LNCaP clone FGC (cell line): ENCODE measurements at places on chromosomes 2 and 18.
A peak's percentile ranks its signal among the peaks of the same experiment; 100 is the strongest.

- DNase-seq: no peak
These were observed 5.1 kb downstream of the FER1L5 start for GRCh38 chr2:96647681-96648080.

GRCh38 chr18:65721619-65722018 lies 29.2 kb upstream of the CDH7 start:
- DNase-seq: no peak

GRCh38 chr2:44930274-44931197 lies 11.0 kb upstream of the SIX3 start:
- no peak for DNase-seq

- DNase-seq: no peak
These were observed 80.3 kb upstream of the HAAO start for GRCh38 chr2:42872721-42873120.

GRCh38 chr2:119119999-119120756 lies 38.4 kb downstream of the C1QL2 start:
- no peak for DNase-seq

- DNase-seq: no peak
These were observed 299.5 kb downstream of the GBX2 start for GRCh38 chr2:235868645-235869044.

DNA sequence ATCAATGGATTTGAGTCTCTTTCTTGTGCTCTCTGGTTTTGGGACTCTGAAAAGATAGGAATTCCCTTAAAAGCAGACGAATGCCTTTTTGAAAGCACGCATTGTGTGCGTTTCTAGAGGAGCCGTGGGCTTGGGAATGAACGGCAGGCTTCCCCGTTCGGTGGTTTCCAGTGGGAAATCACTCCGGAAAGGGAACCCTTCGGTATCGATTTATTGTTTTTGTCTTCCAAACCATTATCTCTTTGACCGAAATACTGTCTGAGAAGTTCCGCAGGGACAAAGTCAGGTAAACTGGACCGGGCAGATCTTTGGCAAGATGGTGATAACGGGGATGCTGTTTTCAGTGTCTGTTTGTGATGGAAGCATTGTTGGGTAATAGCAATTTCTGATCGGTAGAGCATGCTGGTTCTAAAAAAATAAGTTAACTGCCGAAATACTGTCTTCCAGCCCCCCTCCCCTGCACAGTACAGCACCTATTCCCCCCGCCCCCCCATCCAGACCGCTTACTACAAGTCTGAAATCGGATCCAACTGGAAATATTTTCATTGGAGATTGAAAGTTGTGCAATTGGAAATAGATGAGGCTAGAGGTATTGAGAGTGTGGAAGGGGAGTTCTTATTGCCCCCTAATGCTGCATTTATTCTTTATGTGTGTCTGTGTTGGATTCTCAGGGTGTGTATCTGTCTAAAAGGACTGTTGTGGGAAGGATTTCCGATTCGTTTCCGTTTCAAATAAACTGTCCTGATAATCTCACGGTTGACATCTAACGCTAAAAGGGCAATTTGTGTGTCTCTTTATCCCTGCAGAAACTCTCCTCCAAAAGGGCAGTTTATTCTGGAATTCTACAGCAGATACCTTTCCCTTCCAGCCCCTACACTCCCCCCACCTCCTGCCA lies 635 bp downstream of the SETBP1 start:
- DNase-seq: no peak

- no peak for DNase-seq
These were observed 82.0 kb downstream of the DNMT3A start for GRCh38 chr2:25259737-25260124.

GRCh38 chr2:58122540-58122939 lies 75.9 kb downstream of the VRK2 start:
- no peak for DNase-seq

DNA sequence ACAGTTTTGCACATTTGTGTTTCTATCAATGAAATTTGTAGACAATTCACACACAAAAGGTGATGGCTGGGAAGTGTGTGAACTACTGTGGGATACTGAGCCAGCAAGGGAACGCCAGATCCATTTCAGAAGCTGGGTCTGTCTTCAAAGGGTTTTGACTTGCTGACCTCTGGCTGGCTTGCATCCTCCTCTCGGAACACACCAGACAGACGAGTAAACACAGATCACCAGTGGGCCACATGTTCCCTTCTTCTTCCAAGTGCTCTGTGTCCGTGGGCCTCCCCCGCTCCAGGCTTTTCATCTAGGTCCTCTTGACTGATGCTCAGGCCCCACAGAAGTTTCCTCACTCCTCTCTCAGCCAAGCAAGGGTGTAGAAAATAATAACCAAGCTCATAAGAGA lies 122.2 kb upstream of the OSR1 start:
- DNase-seq: no peak

DNA sequence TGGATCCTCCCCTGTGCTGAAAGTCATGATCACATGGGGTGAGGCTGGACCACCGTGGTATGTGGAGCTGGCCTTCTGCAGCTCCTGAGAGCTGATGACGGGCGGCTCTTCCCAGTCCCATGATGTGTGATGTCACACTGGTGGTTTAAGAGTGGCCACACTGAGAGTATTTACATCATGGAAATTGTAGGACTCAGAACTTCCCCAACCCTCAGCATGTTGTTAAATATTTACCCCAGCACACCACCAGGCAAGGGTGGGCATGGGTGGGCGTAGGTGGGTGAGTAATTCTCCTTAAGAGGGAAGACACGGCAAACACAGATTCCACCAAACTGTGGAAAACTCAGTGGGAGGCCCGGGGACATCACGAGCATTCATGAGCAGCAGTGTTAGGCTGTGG lies 106.8 kb downstream of the ALPK2 start:
- no peak for DNase-seq

DNA sequence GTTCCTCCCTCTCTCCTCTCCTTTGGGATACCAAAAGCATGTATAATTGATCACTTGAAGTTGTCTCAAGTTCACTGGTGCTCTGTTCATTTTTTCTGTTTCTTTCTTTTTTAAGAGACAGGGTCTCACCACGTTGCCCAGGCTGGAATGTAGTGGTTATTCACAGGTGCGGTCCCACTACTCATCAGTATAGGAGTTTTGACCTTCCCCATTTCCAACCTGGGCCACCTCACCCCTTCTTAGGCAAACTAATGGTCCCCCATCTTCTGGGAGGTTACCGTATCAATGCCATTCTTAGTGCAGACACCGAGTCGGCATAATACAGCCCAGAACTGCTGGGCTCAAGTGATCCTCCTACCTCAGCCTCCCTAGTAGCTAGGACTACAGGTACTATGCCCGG lies 31.3 kb upstream of the TMEM247 start:
- no peak for DNase-seq

DNA sequence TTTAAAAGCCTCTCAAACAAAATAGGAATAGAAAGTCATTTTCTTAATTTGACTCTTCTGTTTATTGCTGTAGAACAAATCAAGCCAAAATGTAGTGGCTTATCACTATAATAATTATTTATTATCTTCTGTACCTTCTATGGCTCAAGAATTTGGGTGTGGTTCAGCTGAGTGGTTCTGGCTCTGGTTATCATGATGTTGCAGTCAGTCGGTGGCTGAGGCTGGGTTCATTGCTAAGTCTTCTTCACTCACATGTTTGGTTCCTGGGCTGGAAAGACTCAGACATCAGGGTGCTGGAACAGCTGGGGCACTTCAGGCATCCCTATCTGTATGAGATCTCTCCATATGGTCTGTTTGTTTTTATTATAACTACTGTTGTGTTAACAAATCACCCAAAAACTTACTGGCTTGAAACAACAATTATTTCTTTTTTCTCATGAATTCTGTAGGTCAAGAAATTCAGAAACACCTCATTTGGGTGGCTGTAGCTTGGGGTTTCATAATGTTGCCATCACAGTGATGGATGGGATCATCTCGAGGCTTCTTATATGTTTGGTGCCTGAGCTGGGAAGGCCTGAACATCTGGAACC lies 242.6 kb upstream of the FBXO11 start:
- no peak for DNase-seq

DNA sequence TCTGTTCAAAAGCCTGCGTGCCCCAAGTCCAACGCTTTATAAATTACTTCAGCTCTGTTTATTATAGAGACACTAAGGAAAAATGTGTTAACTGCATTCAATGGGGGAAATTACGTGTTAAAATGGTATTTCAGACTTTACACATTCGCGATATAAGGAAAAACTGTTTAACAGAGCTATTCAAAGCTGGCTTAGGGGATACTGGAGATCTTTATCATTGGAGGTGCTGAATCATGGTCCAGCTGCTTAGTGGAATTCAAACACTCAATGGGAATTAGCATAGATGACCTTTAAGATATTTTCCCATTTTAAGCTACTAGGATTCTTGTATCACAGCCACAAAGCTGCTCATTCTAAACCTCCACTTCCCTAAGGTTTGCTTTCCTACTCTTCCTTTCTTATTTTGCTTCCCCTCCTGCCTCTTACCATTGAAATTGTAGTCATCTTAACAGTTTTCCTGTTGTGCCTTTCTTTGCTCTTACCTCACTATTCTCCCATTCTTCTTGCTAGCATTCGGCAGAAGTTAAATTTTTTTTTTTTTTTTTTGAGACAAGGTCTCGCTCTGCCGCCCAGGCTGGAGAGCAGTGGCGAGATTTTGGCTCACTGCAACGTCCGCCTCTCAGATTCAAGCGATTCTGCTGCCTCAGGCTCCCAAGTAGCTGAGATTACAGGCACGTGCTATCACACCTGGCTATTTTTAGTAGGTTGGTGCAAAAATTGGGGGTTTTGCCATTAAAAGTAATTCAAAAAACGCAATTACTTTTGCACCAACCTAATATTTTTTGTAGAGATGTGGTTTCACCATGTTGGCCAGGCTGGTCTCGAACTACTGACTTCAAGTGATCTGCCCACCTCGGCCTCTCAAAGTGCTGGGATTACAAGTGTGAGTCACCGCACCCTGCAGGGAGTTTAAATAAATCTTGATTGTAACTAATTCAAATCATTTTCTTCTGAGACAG lies 6.5 kb downstream of the SULT6B1 start:
- DNase-seq: no peak

- DNase-seq: no peak
These were observed 1004.9 kb upstream of the NRXN1 start for GRCh38 chr2:52036853-52037252.

DNA sequence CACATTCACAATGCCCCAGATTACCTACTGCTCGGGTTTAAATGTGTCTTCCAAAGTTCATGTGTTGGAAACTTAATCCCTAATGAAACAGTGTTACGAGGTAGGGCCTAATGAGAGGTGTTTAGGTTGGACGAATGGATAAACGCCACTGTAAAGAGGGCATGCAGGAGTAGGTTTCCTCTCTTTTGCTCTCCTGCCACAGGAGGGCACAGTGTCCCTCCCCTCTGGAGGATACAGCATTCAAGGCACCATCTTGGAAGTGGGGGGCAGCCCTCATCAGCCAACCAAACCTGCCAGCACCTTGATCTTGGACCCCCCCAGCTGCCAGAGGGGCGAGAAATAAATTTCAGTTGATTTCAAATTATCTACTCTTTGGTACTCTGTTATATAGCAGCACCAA lies 103.5 kb downstream of the TSHZ1 start:
- no peak for DNase-seq

GRCh38 chr2:239394346-239394945 lies 6.4 kb downstream of the HDAC4 start:
- DNase-seq: no peak

GRCh38 chr2:146003337-146003736 lies 1483.4 kb upstream of the ZEB2 start:
- no peak for DNase-seq

- DNase-seq: no peak
These were observed 28.6 kb downstream of the MARCO start for GRCh38 chr2:118970396-118971135.

DNA sequence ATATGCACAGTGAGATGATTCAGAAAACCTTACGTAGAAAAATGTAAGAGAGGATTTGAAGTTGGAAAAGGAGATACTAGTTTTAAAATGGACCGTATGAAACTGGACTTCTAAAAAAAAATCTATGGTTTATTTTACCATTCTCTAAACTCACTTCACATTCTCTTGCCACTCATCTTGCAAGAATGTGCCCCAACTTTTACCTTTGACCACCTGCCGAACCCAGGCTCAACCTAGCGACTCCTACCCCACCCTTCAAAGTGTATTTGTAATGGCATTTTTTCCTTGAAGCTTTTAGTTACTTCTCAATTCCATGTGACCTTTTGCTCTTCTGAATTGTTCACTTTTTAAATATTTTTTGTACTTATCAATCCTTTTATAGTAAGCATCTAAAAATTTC lies 160.8 kb downstream of the PHLPP1 start:
- DNase-seq: no peak

- no peak for DNase-seq
These were observed 11.4 kb downstream of the CXCR4 start for GRCh38 chr2:136106505-136106904.

DNA sequence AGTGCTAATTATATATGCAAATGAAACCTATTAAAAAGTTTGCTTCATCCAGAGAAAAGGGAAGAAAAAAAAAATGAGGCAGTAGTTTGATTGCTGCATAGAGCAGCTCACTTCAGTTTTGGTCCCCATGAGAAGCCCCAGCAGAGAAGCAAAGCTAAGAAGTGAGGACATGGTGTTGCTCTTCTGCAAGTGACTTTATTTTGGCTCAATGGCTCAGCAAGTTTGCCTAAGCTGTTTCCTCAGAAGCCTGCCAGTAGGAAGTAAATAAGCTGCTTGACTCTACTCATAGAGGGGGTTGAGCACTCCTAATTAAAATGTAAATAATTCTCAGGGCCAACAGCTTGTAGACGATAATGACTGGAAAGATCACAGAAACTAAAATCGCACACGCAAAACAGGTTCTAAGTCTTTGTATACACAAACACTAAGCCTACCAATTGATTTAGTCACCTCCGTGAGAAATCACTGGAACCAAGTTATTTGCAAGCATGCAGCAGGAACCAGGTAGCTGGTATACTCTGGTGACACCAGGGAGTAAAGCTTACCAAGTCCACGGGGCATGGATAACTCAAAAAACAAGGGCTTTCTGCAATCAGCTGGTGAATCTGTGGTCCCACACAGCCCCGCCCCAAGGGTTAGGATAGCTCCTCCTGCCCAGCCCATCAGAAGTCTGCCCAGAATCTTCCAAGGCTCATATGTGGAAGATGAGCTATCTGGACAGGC lies 39.7 kb upstream of the NABP1 start:
- DNase-seq: peak; percentile 81

- DNase-seq: no peak
These were observed 528.4 kb upstream of the SYT4 start for GRCh38 chr18:43805646-43806194.

DNA sequence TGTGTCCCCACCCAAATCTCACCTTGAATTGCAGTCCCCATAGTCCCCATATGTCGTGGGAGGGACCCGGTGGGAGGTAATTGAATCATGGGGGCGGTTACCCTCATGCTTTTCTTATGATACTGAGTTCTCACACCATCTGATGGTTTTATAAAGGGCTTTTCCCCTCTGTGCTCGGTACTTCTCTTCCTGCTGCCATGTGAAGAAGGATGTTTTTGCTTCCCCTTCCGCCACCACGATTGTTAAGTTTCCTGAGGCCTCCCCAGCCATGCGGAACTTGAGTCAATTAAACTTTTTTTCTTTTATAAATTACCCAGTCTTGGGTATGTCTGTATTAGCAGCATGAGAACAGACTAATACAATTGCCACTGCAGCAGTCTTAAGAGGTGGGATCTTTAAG lies 134.9 kb downstream of the LTBP1 start:
- DNase-seq: no peak

- DNase-seq: no peak
These were observed 48.4 kb downstream of the BCL2 start for GRCh38 chr18:63271148-63271547.
